ENCODE measurements at places on chromosomes 1 and 21.

DNA sequence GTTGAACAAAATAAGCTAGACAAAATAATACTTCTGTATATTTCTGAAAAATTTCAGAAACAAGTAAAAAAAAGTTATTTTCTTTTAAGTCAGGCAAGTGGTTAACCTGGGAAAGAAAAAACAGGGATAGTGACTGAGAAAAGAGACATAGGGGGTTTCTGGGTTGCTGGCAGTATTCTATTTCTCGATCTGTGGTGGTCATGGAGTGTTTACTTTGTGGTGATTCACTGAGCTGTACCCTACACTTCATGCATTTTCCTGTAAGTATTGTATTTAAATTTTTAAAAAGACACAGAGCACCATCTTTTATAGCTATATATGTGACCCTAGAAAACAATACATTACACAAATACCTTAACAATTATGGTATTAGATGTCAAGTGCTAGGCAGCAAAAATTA lies 58.2 kb downstream of the ZNF644 start:
- DNase-seq: no peak

DNA sequence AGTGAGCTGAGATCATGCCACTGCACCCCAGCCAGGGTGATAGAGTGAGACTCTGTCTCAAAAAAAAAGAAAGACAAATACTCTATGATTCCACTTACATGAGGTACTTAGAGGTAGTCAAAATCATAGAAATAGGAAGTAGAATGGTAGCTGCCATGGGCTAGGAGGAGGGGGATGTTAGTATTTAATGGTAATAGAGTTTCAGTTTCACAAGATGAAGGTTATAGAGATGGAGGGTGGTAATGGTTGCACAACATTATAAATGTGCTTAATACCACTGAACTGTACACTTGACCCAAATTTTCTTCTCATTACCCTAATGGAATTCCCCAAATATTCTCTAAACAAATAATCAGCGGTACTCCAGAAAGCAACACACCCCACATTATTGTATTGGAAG lies 12.8 kb downstream of the EIF2B3 start:
- DNase-seq: no peak

DNA sequence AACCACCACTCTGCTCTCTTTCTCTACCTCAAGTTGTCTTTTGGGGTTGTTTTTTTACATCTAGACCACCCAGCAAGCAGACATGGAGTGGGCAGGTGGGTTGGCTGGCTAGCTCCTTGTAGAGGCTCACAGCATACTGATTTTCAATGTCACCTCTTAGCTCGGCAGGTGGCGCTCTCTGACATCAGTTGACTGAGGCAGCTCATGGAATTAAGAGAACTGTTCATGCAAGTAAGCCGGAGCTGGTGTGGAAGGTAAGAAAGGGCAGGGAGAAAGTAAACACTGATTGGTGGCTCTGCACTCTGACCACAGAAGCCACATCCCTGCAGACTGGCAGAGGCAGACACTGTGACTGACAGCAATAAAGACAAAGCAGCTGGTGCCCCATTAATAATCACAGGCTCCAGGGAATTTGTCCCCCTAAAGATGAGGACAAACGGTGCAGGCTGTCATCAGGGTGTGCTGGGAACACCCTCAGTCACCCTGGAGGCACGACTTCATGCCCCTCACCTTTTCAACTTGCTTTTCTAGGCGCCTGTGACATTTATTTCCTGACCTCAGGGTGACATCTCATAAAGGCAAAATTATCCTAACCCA lies 226.8 kb downstream of the LMX1A start:
- no peak for DNase-seq

- no peak for DNase-seq
Measured at GRCh38 chr1:159705251-159705903, 9.0 kb downstream of the CRP start.

- DNase-seq: no peak
Measured at GRCh38 chr1:233244183-233244582, 51.3 kb downstream of the PCNX2 start.

- no peak for DNase-seq
Measured at GRCh38 chr1:97783751-97784150, 137.1 kb downstream of the DPYD start.

DNA sequence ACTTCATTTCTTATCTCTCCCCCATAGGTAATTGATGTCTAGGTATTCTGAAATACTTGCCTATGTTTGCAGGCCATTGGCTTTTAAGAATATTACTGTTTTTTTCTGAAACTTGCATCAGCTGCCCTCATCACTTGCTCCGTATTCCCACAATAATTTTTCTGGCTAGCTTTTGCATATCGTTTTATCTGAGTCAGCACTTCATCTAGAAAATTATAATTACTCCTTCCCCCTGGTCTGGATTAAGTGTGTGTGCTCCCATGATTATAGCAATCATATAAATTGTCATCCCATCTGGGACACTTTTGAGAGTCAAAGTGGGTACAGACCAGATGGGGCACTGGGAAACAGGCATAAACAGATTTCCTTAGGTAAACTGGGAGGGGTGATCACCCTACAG lies 583.2 kb upstream of the B3GALT2 start:
- DNase-seq: no peak

DNA sequence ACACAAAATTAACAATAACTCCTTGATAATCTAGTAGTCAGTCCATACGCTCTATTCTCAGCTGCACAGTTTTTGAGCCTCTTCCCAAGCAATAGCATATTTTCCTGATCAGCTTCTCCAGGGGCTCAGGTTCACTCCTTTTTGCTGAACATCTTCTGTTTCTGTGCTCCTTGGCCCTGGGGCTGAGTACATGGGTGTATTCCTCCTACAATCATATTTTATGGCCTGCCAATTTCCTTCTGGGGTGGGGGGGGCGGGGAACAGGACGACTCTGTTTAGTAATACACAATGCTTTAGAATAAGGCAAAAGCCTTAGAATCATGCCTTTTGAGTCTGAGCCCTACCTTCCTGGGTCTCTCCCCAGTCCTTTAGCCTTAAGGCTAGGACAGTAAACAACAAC lies 8.5 kb downstream of the CLDN19 start:
- no peak for DNase-seq

- DNase-seq: no peak
Measured at GRCh38 chr1:223792046-223792445, 53.7 kb downstream of the TP53BP2 start.

DNA sequence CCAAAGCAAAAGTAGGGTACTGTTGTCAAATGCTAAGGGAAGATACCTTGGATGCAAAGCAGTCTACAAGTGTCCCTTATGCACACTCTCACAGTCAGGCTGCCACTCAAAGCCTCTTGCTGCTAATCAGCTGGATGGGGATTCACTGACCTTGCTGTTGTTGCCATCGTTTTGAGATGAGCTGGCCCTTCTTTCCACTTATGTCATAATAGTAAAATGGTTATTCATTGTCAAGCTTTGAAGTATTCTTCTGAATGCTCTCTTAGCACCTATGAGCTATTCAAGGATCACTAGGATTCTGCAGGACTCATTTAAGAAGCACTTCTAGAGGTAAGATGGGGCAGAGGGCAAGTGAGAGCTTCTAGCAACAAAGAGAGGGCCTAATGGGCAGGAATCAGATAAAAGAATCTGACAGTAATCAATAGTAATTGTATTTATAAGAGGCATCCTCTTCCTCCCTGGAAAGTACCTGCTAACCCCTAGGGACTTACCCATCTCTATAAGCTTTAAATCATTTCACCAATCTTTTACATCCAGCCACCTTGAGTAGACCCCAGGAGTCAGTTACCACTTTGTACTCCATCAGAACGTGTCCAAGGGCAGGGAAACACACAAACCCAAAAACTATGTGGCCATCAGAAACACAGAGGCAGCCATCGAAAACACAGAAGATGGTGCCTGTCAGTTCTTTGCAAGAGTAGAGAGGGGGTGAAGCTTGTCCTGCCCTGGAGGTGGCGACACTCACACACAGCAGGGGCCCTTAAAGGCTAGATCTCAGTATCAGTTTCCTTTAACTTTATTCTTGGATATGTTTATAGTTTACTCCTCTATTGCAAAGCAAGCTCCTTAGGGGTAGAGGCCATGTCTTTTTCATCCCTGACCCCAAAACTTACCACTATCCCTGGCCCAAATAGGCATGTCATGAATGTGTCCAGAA lies 103.7 kb upstream of the NFIA start:
- DNase-seq: no peak

- DNase-seq: no peak
Measured at GRCh38 chr1:184945678-184946412, 28.5 kb downstream of the NIBAN1 start.

GRCh38 chr1:49333906-49334305 lies 557.2 kb upstream of the BEND5 start:
- no peak for DNase-seq

DNA sequence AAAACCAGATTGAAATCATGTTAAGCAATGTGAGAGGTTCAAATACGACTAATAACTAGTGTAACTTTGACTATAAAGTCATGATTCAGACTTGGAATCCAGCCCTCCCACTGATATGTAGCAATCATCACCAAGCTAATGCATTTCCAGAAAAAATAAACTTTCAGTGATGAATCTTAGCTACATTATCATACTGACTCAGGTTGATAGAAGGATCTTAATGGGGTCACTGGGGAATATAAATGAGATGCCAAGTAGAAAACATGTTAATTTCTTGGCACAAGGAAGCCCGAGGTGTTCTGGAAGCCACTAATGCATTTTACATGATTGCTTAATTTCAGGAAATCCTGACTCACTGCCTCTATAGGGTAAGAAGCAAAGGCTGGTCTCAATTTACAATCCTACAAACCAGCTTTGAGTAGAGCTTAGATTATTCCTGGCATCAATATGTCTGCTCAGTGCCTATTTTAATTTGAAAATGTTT lies 67.7 kb downstream of the SELENOF start:
- DNase-seq: no peak

GRCh38 chr1:20402585-20403422 lies 83.2 kb downstream of the CAMK2N1 start:
- no peak for DNase-seq

DNA sequence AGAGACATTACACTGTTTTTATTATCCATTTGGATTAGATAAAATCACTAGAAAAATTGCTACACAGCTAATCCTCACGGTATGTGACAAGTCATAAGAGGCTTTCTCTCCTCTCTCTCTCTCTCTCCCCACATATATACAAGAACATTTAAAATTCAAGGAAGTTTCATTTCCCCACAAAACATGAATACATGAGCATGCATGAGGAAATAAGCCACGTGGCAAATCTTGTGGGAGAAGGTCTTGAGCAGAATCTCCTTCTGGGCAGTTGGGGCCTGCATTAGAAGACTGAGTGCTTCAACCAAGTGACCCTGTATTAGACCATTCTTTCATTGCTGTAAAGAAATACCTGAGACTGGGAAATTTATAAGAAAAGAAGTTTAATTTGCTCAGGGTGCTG lies 1313.1 kb downstream of the MRPL39 start:
- DNase-seq: no peak

DNA sequence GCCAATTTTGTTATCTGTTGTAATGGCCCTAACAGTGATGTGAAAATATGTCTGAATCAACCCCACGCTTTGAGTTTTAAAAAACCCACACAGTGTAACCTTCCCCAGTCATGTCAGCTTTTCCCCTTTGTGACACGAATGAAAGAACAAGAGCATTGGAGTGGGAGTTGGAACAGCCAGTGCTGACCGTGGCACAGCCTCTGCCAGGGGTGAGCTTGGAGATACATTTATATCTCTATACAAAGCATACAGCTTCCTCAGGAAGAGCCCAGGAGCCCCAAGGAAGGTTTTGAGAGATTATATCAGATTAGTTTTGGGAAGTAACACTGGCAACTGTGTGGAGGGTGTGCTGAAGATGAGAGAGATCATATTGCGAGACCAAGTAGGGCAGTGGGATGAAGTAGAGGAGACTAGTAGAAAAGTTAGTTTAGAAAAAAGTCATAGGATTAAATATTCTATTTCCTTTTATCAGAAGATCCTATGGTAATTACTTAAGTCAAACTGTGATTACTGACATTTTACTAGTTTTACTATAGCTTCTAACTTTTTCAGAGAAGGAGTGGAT lies 15.9 kb downstream of the LRRC8B start:
- no peak for DNase-seq

DNA sequence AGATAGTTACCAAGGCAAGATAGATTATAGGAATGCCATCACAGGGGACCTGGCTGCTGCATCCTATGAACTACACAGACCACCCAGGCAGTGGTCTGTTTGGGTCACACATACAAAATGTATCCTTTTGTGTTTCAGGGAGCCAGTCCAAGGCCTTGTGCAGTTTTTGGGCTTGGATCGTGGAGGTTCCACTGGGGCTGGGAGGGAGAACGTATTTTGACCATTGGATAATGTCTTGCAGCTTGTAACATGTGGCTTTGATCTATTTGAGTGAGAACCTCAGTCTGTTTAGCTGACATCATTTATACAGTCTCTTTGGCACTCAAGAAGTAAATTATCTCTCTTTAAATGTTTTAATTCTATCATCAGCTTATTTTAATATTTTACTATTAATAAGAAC lies 147.3 kb downstream of the DUSP10 start:
- DNase-seq: no peak

GRCh38 chr1:151990856-151991198 lies 2.8 kb downstream of the S100A10 start:
- DNase-seq: no peak

- no peak for DNase-seq
Measured at GRCh38 chr1:166972826-166973225, 2.5 kb downstream of the ILDR2 start.

GRCh38 chr1:19800076-19800804 lies 524 bp upstream of the TMCO4 start:
- DNase-seq: no peak

GRCh38 chr1:3405974-3406867 lies 48.2 kb upstream of the ARHGEF16 start:
- no peak for DNase-seq

GRCh38 chr1:235313931-235314678 lies 13.9 kb downstream of the ARID4B start:
- DNase-seq: no peak

DNA sequence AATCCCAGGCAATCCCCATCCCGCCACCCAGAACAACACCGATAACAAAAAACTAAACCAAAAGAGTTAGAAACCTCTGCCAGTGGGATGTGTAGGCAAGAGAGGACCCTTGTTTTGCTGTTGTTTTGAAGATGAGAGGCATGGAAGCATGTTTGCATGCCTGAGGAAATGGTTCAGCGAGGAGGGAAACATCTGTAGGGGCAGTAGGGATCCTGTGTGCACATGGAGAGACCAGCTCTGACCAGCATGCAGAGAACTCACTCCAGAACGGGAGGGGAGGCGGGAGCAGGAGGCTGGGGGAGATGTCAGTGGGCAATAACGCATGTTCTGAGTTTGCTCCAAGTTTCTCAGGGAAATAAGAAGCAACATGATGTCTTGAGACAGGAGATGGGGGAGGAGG lies 5.3 kb downstream of the CLDN14 start:
- DNase-seq: no peak

DNA sequence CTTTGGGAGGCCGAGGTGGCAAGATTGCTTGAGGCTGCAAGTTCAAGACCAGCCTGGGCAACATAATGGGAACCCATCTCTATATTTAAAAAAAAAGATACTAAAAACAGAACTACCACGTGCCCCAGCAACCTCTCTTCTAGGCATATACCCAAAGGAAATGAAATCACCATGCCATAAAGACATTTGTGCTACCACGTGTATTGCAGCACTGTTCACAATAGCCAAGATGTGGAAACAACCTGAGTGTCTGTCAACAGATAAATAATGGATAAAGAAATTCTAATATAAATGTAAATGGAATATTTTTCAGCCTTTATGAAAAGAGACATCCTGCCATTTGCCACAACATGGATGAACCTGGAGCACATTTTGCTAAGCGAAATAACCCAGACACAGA lies 128.6 kb downstream of the PCNX2 start:
- no peak for DNase-seq

All from stimulated activated CD8-positive, alpha-beta memory T cell treated with anti-CD3 and anti-CD28 coated beads, Interleukin-7, amount 100 ng/mL, for 1 hour (primary cell).